Fibroblast of skin of abdomen (primary cell): ENCODE measurements at places on chromosomes 1 and 21.

DNA sequence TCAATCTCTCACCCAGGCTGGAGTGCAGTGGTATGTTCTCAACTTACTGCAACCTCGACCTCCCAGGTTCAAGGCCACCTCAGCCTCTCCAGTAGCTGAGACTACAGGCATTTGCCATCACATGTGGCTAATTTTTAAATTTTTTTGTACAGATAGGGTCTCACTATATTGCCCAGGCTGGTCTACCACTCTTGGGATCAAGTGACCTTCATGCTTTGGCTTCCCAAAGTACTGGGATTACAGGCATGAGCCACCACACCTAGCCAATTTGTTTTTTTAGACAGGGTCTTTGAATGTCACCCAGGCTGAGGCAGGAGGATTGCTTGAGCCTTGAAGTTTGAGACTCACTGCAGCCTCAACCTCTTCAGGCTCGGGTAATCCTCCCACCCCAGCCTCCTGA is 10.2 kb upstream of the USP48 start:
- DNase-seq = no peak

- no peak for DNase-seq
These were observed 3.3 kb upstream of the HAPLN2 start for GRCh38 chr1:156615946-156616345.

DNA sequence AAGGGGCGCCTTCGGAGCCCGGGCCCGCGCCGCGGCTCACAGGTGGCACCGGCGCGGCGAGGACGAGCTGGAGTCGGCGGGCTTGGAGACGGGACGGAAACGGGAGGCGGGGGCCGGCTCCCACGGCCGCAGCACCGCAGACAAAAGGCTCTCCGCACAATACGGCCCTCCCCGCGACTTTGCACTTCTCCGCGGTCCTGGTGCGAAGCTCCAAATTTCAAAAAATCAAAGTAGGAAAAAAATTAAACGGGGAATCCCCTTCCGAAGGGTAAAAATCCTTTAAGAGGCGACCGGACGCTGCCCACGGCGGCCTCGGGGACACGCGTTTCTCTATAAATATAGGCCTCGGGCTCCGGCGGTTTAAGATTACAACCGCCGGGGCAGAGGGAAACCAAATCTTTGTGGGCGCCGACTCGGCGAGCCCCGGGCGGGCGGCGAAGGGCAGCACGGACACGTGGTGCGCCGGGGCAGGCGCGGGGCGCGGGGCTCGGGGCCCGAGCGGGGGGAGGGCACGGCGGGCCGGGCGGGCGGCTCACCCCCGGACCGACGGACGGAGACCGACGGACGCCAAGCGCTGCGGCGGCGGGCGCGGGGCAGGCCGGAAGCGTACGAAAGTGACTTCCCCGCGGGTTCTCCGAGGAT is 453 bp downstream of the PABPC4 start:
- no peak for DNase-seq

DNA sequence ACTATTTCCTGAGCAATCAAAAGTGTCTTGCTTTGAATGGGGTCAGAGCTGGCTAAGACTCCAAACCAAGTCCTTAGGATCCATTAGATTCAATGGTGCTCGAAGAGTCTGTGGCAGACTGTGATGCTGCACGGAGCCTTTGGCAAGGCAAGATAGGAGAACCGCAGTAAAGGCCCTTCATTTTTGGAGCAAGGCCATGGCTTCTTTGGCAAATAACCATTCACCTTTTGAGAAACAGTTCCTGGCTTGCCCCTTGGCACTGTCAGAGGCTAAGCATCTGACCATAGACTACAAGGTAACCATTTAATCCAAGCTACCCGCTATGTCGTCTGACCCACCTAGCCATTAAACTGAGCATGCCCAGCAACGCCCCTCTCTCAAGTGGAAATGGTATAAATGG is 45.2 kb downstream of the EDN2 start:
- no peak for DNase-seq

GRCh38 chr1:155858800-155859233 is 550 bp upstream of the SYT11 start:
- no peak for DNase-seq

DNA sequence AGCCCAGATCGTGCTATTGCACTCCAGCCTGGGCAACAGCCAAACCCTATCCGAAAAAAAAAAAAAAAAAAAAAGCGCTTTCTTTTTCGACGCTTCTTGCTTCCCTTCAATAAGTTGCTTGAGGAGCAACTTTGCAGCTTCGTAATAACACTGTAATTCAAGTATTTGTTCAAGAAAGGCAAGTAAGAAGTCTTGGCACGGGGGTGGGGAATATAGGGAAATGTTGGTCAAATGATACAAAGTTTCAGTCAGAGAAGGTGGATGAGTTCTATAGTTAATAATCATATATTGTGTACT is 871 bp upstream of the PSMA5 start:
- no peak for DNase-seq

DNA sequence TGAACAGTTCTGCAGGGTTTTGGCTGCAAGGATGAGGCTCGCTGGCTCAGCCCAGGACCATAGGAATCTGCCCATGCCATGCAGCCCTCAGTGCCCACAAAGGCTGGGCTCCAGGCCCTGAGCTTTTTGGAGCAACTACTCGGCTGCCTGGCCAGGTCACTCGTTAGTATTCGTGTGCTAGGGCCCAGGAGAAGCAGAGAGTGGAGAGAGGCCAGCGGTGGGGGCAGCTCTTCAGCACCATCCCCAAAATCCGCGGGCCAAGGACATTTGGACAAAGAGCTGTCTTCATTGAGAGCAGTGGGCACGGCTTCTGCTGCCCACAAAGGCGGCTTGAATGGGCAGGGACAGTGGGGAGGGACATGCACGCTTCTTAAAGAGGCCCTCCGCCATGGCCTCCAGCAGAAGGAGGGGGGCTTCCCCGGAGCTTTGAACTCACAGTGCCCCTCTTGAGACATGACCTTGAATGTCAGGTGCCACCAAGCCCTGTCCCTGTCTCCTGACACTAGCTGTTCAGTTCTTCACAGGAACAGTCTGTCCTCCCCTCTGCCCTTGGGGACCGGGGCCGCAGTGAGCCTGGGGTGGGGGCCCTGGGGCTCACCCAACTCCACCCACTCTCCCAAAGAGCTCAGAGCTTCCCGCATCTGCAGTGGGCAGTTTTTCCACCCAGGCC is 106.1 kb upstream of the ARHGEF16 start:
- DNase-seq = no peak

DNA sequence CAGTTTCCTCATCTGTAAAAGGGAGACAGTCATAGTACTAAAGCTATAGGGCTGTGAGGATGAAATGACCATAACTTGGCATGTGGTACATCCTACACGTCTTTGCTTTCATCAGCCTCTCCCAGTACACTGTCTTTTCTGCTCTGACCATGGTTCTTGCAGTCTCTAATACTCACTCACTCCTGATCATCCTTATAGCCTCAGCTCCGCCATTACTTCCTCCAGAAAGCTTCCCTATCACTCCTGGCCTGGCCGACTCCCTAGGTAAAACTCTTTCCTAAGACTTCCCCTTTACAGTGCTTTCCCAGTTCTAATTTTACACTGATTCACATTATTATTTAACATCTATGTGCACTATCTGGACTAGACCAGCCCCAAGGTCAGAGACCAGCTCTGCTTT is 5.0 kb upstream of the MRPL24 start:
- DNase-seq = no peak

DNA sequence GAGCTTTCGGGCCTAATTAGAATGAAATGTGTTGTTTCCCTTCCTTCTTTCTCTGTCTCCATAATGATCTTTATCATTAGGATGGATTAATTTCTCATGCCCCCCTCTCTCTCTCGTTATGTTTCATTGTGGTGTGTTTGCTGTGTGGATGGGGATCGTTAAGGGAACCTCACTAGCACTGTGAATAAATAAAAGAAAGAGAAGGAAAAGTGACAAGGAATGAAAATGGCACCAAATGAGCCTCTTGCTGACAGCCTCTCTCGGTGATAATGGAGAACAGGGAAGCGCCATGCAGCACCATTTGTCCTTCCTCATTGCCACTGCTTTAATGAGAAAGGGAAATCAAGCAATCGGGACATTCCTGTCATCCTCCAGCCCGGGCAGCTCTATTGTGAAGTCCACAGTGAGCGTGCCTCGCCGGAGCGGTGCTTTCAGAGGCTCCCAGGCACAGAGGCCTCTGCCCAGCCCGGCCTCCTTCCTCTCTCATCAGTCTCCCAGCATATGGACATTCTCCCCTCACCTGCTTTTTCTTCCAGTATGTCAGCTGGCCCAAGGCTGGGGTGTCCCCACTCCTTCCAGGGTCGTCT is 265.7 kb upstream of the TMEM51 start:
- no peak for DNase-seq

- peak; percentile 63 for DNase-seq
These were observed 24.9 kb downstream of the MAP3K7CL start for GRCh38 chr21:29155118-29155932.

- DNase-seq = no peak
These were observed 23.5 kb upstream of the ID3 start for GRCh38 chr1:23582820-23583219.

DNA sequence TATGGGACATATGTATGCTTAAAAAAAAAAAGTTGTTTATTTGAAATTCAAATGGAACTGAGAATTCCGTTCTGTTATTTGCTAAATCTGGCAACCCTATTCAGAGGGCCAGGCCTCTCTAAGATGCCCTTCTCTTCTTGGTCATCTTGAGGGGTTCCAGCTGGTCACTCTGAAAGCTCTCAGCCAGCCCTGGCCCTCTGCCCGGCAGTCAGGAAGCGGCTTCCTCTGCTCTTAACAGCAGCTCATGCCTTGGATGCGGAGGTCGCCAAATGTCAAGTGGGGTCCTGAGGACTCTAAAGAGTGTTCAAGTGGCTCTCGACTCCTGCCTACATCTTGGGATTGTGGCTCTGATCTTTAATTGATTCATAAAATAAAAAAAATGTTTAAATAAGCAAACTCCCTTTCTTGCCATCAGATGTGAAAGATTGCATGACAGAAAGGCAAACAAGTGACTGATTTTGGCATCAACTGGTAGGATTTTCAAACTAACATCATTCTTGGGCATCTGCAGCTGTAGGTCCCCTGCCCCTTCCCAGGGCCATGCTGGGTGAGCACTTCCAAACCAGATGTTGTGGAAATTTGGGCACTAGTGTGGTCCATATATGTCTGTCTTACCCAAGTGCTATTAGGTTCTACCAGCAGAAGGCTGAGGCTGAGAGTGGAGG is 130.8 kb downstream of the PRDM2 start:
- DNase-seq = no peak

DNA sequence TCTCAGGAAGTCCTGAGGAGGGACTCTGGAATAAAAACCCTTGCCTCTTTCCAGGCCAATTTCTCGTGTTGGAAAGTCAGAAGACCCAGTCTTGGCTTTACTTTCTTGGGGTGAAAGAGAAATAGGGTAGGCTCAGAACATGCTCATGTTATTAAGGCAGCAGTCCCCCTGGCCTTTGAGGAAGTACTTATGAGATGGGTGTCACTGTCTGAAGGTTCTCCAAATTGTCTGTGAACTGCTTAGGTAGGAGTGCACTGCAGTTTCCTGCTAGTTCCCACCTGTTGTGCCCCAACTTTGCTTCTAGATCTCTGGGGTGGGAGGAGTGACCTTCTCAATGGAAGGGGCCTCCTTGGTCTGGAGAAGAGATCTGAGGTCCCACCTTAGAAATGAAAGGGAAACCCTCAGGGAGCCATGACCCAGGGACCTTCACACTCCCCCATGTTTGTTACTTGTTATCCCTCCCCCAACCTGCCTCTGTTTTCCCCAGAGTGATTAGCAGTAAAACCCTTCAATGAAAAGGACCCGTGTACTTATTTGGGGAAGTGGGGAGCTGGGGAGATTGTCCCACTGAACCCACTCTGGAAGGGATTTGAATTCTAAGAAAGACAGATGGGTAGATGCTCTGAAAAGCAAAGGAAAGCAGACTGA is 5.7 kb downstream of the ZNF691 start:
- DNase-seq = no peak
